Lower lobe of right lung (tissue), 2 donors: ENCODE measurements at places on chromosomes 11 and 22. TPM values are rescaled to one million over a fixed set of nuclear protein-coding genes. Genes with fewer than 3 reads are reported as not detected.

DNA sequence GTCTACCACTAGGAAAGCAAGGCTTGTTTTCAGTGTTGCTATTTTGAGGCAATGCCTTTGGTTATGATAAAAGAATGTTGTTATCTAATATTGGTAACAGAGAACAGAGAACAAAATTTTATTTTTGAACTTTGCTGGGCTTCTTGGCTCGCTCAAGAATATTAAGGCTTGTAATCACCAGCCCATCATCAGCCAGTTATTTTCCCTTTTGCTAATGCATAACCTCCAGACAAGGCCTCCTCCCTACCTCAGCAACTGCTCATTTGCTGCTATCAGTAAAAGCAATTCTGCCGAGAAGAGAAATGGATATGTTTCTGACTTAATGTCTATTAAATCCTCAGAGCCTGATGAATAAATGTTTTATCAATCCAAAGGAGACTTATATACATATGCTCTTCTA lies 8.9 kb downstream of the MTMR2 start:
- H3K4me3 ChIP-seq, result no peak overlapping the region
- H3K4me1 ChIP-seq, result peaks cover 16% of the 10 kb centered on the region
- H3K36me3 ChIP-seq, result no peaks in the 10 kb centered on the region
- no peak for DNase-seq
- H3K27ac ChIP-seq, result no peak overlapping the region

- no peak for DNase-seq
- no peak overlapping the region for H3K27ac ChIP-seq
- peaks cover 4% of the 10 kb centered on the region for H3K36me3 ChIP-seq
- no peaks in the 10 kb centered on the region for H3K27me3 ChIP-seq
- no peak overlapping the region for H3K4me3 ChIP-seq
- H3K4me1 ChIP-seq, result no peaks in the 10 kb centered on the region
Observed at GRCh38 chr11:74370123-74370522, 28.1 kb downstream of the PGM2L1 start.

Gene TYR
- total RNA-seq, result not detected

DNA sequence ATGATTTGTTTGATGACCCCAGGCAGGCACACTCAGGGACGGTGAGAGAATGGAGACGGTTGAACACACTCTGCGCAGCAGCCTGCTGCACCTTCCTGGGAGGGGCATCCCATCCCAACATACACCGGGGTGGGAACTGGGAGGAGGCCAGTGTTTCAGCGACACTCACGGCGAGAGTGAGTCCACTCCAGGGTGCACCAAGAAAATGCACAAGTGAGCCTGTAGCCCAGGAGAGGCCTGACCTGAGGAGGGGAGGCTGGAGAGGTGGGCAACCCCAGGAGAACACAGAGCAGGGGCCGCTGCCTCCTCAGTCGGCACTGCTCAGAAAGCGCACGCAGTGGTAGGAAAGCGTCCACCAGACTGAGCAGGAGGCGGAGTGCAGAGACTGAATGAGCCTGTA lies 54.5 kb downstream of the IGF2 start:
- no peaks in the 10 kb centered on the region for H3K4me1 ChIP-seq
- H3K4me3 ChIP-seq, result no peak overlapping the region
- H3K27ac ChIP-seq, result no peak overlapping the region
- no peak for DNase-seq
- H3K27me3 ChIP-seq, result no peaks in the 10 kb centered on the region

- no peak overlapping the region for H3K27ac ChIP-seq
- DNase-seq, result no peak
- no peaks in the 10 kb centered on the region for H3K36me3 ChIP-seq
- no peaks in the 10 kb centered on the region for H3K4me1 ChIP-seq
Observed at GRCh38 chr11:31050061-31050765, 319.3 kb downstream of the DCDC1 start.

DNA sequence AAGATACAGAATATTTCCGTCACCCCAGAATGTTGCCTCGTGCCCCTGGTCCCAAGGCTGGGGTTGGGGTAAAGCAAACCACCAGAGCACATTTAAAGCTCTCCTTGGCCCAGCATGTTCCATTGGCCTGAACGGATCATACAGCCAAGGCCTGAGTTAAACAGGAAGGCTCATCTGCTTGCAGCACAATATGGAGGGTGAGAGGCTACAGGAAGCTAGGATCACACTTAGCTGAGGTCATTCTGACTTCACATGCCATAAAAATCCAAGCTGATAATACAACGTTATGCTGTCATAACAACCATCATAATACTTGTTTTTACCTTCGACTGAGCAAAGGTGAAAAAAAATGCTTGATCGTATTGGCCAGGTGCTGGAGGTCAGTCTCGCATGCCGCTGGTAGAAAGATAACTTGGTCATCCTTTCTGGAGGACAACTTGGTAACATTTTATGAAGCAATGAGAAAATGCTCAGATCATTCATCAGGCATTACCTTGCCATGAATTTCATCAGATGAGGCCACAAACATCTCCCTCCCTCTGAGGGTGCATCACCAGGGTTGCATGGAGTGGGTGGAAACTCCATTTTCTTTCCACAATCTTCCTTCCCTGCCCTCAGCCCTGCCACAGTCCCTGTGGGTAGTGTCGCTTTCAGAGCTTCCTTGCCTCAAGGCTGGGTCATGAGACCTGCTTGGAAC lies 31.9 kb upstream of the RTL6 start:
- no peaks in the 10 kb centered on the region for H3K36me3 ChIP-seq
- peaks cover 18% of the 10 kb centered on the region for H3K27me3 ChIP-seq

DNA sequence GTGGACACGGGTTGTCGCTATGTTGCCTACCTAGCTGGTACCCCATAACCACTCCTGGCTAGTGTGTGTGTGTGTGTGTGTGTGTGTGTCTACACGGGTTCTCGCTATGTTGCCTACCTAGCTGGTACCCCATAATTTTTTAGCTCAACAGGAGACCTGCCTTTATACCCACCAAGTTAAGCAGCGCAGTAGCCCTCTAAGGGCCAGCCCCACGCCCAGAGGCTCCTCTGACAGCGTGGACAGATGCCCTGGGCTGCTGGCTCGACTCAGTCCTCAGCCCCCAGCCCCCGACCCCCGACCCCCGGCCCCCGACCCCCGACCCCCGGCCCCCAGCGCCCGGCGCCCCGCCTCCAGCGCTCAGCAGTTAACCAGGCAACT lies 351 bp upstream of the AKIP1 start:
- peak overlapping the region; percentile 87 for H3K4me3 ChIP-seq
- DNase-seq, result no peak
- H3K27me3 ChIP-seq, result no peaks in the 10 kb centered on the region
- H3K4me1 ChIP-seq, result peaks cover 38% of the 10 kb centered on the region
- peaks cover 4% of the 10 kb centered on the region for H3K36me3 ChIP-seq

Gene PGM2L1
- 5.2 TPM for total RNA-seq

Gene MIOX
- total RNA-seq, result not detected

GRCh38 chr11:22690257-22690656 lies 23.8 kb downstream of the GAS2 start:
- no peaks in the 10 kb centered on the region for H3K4me1 ChIP-seq
- no peaks in the 10 kb centered on the region for H3K36me3 ChIP-seq
- H3K27me3 ChIP-seq, result no peaks in the 10 kb centered on the region
- no peak overlapping the region for H3K27ac ChIP-seq

GRCh38 chr11:124674168-124674517 lies 439 bp downstream of the SPA17 start:
- peak overlapping the region; percentile 92 for H3K27ac ChIP-seq
- DNase-seq, result no peak
- no peaks in the 10 kb centered on the region for H3K27me3 ChIP-seq
- peak overlapping the region; percentile 80 for H3K4me3 ChIP-seq
- peaks cover 38% of the 10 kb centered on the region for H3K4me1 ChIP-seq
- no peaks in the 10 kb centered on the region for H3K36me3 ChIP-seq

Gene OR5B21
- not detected for total RNA-seq

GRCh38 chr11:33068611-33069340 lies 29.4 kb downstream of the TCP11L1 start:
- peaks cover 11% of the 10 kb centered on the region for H3K4me1 ChIP-seq
- no peak overlapping the region for H3K4me3 ChIP-seq
- H3K36me3 ChIP-seq, result peaks cover 78% of the 10 kb centered on the region
- DNase-seq, result no peak

GRCh38 chr11:68330700-68331337 lies 18.4 kb downstream of the LRP5 start:
- peak overlapping the region; percentile 71 for H3K27ac ChIP-seq
- H3K4me1 ChIP-seq, result peaks cover 81% of the 10 kb centered on the region
- no peaks in the 10 kb centered on the region for H3K36me3 ChIP-seq
- no peak for DNase-seq

Gene OR6A2
- total RNA-seq, result 0.18 TPM

Gene PNPLA5
- total RNA-seq, result not detected

Gene FGF3
- total RNA-seq, result not detected

GRCh38 chr11:32141745-32142546 lies 51.1 kb downstream of the RCN1 start:
- DNase-seq, result no peak
- no peaks in the 10 kb centered on the region for H3K36me3 ChIP-seq
- H3K4me3 ChIP-seq, result no peak overlapping the region
- H3K27ac ChIP-seq, result no peak overlapping the region
- H3K27me3 ChIP-seq, result no peaks in the 10 kb centered on the region

DNA sequence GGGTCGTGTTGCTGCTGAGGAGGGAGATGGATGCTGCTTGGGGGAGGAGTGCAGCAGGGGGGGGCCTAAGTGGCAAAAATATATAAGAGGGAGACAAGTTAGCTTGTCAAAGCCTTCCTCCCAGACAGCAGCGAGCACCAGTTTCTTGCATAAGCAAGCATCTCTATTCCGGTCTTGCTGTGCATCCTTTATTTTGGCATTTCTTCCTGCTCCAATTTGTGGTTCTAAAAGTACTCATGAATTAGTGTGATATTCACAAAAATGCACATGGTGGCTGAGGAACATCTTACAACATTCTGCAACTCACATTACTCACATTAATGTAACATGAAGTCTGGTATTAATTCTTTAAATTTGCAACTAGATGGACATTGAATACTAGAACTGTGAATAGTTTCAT lies 32.1 kb downstream of the GDPD5 start:
- H3K36me3 ChIP-seq, result no peaks in the 10 kb centered on the region
- DNase-seq, result no peak
- H3K27me3 ChIP-seq, result no peaks in the 10 kb centered on the region
- no peak overlapping the region for H3K27ac ChIP-seq
- H3K4me1 ChIP-seq, result peaks cover 14% of the 10 kb centered on the region

DNA sequence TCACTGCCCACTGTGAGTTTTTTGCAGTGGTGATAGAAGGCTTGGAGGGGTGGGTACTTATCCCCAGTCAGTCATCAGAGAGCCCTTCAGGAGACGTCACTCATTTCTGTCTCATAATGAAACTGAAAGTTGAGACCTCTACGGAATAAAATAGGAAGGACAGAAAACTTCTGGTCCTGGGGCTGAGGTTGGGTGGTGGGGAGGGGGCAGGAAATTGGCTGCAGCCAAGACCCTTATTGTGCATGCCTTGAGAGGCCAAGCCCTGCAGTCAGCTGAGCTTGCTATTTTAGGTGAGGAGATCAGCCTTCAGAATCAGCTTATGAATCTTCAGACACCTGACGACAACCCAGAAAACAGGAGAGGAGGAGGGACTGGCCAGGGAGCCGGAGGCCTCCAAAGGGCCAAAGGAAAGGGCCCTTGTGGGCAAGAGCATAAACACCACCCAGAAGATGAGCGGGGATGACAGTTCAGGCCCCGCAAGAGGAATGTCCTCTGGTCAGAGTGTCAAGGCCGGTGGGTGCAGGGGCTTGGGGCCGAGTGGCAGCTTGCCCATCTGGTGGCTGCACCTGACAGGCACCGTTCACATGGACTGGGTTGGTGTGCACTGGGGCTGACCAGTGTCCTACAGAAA lies 17.9 kb upstream of the ADA2 start:
- no peaks in the 10 kb centered on the region for H3K36me3 ChIP-seq
- peak; percentile 39 for DNase-seq
- H3K27ac ChIP-seq, result peak overlapping the region; percentile 79
- peaks cover 12% of the 10 kb centered on the region for H3K4me1 ChIP-seq

GRCh38 chr11:108512708-108513107 lies 14.5 kb upstream of the POGLUT3 start:
- H3K4me3 ChIP-seq, result no peak overlapping the region
- H3K4me1 ChIP-seq, result no peaks in the 10 kb centered on the region
- H3K27ac ChIP-seq, result no peak overlapping the region
- no peaks in the 10 kb centered on the region for H3K27me3 ChIP-seq
- no peak for DNase-seq

DNA sequence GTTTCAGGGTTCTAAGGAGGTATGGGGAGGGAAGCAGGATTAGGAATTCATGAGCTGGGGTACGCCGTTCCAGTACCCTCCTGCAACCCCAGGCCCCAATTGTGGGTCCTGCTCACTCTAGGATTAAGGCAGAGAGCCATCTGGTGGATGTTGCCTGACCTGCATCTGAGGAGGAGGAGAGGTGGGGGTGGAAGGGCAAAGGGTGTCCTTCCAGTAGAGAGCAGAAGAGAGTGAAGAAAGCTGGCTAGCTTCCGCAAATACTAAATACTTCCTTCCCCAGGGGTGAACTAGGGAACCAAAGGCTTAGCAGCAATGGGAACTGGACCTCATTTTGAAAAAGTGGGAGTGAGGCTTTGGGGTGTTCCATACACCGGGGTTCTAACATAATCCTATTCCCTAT lies 10.6 kb downstream of the LRRC51 start:
- H3K4me1 ChIP-seq, result peaks cover 15% of the 10 kb centered on the region
- H3K36me3 ChIP-seq, result peaks cover 72% of the 10 kb centered on the region
- peak; percentile 72 for DNase-seq

DNA sequence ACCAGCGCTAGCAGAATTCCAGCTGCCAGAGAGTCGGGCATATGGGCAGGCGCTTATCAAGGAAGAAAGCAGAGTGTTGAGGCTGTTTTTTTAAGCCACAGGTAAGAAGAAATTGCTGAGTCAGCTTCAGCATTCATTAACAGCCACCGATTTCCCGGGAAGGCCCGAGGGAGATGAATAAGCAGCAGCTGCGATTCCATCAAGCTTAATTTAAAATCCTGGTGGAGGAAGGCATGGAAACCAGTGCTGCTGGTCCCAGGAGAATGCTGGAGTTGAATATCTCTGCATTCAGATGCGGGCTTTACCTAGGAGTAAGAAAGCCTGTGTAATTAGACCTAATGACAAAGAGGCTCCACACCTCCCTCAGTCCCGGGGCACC lies 168.8 kb downstream of the BRD1 start:
- peak overlapping the region; percentile 24 for H3K27ac ChIP-seq
- peak; percentile 13 for DNase-seq
- H3K27me3 ChIP-seq, result peaks cover 2% of the 10 kb centered on the region
- H3K36me3 ChIP-seq, result no peaks in the 10 kb centered on the region
- peaks cover 23% of the 10 kb centered on the region for H3K4me1 ChIP-seq

DNA sequence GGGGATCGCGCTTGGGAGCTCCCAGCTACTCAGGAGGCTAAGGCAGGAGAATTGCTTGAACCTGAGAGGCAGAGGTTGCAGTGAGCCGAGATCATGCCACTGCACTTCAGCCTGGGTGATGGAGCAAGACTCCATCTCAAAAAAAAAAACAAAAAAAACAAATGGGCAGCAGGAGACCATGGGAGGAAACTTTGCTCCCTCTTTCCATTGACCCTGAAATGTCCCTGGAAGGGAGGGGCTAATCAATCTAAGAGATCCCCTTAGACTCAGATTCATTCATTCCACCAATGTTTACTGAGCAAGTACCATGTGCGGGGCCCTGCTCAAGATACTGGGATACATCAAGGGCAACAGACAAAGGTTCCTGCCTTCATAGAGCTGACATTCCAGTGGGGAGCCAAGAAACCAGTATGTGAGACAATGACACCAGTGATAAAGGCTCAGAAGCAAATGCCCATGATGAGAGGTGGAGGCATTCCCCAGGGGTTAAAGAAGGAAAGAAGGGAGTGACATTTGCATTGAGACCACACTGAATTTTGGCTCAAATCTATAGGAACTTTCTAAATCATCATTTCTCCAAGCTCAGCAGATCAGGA lies 37.7 kb upstream of the TFIP11 start:
- no peaks in the 10 kb centered on the region for H3K27me3 ChIP-seq
- peaks cover 56% of the 10 kb centered on the region for H3K4me1 ChIP-seq
- peaks cover 9% of the 10 kb centered on the region for H3K36me3 ChIP-seq
- H3K27ac ChIP-seq, result peak overlapping the region; percentile 47
- DNase-seq, result no peak
